ENCODE measurements at places on chromosomes 3 and 15. TPM values are rescaled to one million over a fixed set of nuclear protein-coding genes. Genes with fewer than 3 reads are reported as not detected.

The MYO5A gene
- total RNA-seq, result 19.8 TPM

The KLHL6 gene
- 44.9 TPM for total RNA-seq

The DUOXA1 gene
- not detected for total RNA-seq

The ETV5 gene
- total RNA-seq, result 2.2 TPM

The SERINC4 gene
- total RNA-seq, result 0.28 TPM

The TWF2 gene
- 80.3 TPM for total RNA-seq

The LSMEM2 gene
- not detected for total RNA-seq

The CKMT1B gene
- total RNA-seq, result 0.66 TPM

The CELSR3 gene
- total RNA-seq, result 15.2 TPM

The PRKAR2A gene
- total RNA-seq, result 31.9 TPM

The COMMD4 gene
- 79.5 TPM for total RNA-seq

The IL17RD gene
- 0.26 TPM for total RNA-seq

The SNTN gene
- not detected for total RNA-seq

The PRR23C gene
- total RNA-seq, result not detected

Data from activated CD4-positive, alpha-beta T cell treated with anti-CD3 and anti-CD28 coated beads, Interleukin-2, amount 10 ng/mL, durations not matched to agents 24 days and 14 days (primary cell).